ENCODE measurements at places on chromosomes 3 and 15. TPM values are rescaled to one million over a fixed set of nuclear protein-coding genes. Genes with fewer than 3 reads are reported as not detected.

The SI gene
- polyA plus RNA-seq: not detected

- DNase-seq: no peak
Observed at GRCh38 chr3:20326541-20326940, 140.5 kb upstream of the SGO1 start.

The LYZL4 gene
- polyA plus RNA-seq: not detected

The DGKG gene
- polyA plus RNA-seq: 10.2 TPM

The BMF gene
- 8.0 TPM for polyA plus RNA-seq

The AMT gene
- 22.2 TPM for polyA plus RNA-seq

- peak; percentile 78 for DNase-seq
Observed at GRCh38 chr3:84961521-84962255, 2.9 kb downstream of the CADM2 start.

DNA sequence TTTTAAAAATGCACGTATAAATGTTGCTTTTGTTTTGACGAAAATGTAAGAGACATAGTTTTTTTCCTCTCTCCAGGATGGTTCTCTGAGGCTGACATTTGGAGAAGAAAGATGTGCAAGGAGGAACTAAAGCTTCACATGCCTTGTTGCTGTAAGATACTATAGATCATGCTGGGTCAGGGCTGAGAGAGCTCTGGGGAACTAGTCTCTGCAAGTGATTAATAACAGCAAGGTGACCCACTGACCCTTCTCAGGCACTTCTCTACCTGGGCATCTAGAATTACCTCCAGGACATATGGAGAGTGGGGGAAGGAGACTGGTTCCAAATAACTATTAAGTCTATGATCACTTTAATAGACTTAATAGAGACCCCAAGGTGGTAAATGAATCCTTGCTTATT, 246.0 kb downstream of the KBTBD8 start:
- no peak for DNase-seq

DNA sequence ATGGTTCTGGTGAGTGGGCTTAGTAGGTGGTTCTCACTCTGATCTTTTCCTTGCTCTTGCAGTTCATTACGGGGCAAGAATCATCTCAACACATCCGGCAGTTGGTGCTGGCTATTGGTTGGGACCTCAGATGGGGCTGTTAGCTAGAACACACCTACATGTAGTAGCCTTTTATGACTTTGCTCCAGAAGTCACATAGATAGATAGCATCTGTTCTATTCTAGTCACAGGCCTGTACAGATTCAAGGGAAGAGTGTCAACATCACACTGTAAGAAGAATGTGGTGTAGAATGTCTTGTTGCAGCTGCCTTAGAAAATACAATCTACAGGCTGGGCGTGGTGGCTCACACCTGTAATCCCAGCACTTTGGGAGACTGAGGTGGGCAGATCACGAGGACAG, 15.1 kb downstream of the RAB5A start:
- no peak for DNase-seq

DNA sequence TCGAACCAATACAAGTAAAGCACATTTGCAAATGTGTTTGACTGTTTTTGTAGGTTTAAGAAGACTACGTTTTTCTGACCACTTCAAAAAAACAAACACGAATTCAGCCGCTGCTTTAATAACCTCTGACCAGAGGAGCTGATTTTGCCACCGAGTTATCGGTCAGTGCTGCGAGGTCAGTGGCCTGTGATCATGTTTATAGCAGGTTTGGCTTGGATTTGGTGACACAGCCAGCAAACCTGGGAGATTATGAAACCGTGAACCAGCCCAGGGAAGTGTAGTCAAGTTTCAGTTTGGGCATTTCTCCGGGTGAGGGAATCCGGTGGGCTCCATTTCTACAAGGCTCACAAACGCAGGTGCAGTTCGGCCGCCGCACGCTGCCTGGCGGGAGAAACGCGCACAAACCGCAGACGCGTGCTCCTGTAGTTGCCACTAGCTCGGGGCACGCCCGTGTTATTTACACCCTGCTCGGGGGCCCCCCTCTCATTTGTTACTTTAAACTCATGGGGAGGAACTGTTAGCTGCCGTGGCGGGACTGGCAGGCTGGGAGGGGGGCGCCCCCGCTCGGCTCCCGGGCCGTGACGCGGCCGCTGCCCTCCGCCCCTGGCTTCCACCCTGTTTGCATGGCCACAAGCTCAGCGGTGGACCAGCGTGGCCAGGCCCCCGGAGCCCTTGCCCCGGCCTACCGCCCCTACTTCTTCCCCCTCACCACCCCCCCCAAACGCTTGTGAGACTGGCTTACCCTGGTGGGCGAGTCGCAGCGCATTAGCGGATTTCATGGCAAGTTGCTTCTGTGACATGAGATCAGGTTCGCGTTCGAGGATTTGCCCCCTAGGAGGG, 13.6 kb upstream of the ONECUT1 start:
- peak; percentile 59 for DNase-seq

- DNase-seq: no peak
Observed at GRCh38 chr3:38349684-38350359, 3.2 kb downstream of the XYLB start.

GRCh38 chr3:123480428-123480827, 31.5 kb upstream of the ADCY5 start:
- no peak for DNase-seq

GRCh38 chr15:77417602-77418001, 2.3 kb downstream of the PEAK1 start:
- no peak for DNase-seq

The NEK4 gene
- 35.4 TPM for polyA plus RNA-seq

GRCh38 chr3:184228376-184229137, 828 bp upstream of the VWA5B2 start:
- no peak for DNase-seq

DNA sequence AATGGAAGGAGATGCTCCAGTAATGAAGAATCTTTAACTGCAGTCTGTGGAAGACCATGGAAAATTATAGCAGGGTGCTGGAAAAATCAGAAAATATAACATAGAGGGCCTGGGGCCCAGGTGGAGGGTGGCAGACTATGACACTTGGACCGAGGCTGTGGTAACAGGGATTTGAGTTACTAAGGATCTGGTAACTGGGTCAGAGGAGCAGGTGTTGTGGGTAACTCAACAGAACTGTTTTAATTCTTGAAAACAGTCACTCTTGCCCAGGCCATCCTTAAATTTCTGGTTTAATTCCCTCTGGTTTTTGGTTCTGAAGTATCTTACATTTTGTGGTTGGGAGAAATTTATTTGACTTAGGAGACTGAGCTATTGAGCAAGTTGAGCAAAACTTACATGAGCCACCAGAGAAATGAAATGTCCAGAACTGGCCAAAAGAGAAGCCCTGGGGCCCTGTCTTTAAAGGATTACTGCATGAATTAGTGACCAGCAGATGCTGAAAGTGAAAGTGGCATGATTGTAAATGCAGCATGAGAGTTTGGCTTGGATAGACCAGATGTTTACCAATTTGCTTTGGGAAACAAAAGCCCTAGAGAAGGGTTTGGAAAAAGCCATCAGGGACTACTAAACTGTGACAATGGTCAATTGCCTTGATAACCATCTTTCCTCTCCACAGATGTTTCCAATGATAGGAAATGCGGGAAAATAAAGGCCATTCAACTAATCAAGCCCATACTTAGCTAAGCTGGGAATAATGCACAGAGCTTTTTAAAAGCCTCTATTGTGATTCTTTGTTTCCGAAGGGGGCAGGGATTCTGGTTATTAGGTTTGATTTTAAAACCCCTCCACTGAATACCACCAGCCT, 374.9 kb upstream of the TGFBR2 start:
- no peak for DNase-seq

The ZNF620 gene
- polyA plus RNA-seq: 8.0 TPM

DNA sequence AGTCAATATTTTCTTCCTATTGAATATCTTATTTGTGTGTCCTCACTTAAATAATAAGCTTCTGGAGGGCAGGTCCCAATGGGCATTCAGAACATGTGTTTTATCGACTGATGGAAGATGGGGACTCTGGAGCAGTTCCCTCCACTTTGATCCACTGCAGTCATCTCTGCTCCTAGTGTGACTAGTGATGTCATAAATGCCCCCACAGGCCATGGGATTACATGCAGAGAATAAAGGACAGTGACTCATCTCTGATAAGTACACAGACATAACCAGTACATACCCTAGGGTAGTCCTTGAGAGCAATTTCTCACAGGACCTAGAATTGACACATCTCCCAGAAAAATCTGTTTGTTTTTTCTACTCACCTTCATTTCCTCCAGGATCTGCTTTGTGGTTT, 49.4 kb upstream of the FMN1 start:
- no peak for DNase-seq

GRCh38 chr3:190048932-190049441, 71.7 kb downstream of the P3H2 start:
- no peak for DNase-seq

- no peak for DNase-seq
Observed at GRCh38 chr3:112778353-112778948, 68.2 kb downstream of the CD200R1L start.

- no peak for DNase-seq
Observed at GRCh38 chr15:43515741-43516140, 1.7 kb upstream of the MAP1A start.

- no peak for DNase-seq
Observed at GRCh38 chr3:30073040-30073439, 533.4 kb upstream of the TGFBR2 start.

- DNase-seq: no peak
Observed at GRCh38 chr3:57803647-57804081, 47.6 kb downstream of the SLMAP start.

The PP2D1 gene
- polyA plus RNA-seq: 0.44 TPM

DNA sequence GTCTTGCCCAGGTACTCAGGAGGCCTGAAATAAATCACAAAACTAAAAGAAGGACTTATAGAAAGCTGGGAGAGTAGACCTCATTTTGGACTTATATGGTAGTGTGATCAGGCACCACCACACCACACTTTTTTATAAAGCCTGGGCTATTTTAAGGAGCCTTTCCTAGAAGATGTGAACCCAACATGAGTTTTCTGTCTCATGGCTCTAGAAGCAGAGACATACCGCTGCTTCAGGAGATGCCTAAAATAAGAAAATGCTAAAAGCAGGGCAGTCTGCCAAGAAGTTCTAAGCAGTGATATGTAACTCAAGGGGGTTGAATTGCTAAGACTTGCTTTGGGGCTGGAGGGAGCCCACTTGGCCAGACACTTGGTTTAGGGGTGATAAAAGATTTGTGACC, 49.6 kb downstream of the SUMF1 start:
- peak; percentile 32 for DNase-seq

- no peak for DNase-seq
Observed at GRCh38 chr15:29924750-29925149, 102.5 kb upstream of the TJP1 start.

The SV2B gene
- polyA plus RNA-seq: 15.2 TPM

- no peak for DNase-seq
Observed at GRCh38 chr3:71258116-71258515, 325.4 kb downstream of the FOXP1 start.

- no peak for DNase-seq
Observed at GRCh38 chr15:36978126-36978525, 122.2 kb downstream of the MEIS2 start.

DNA sequence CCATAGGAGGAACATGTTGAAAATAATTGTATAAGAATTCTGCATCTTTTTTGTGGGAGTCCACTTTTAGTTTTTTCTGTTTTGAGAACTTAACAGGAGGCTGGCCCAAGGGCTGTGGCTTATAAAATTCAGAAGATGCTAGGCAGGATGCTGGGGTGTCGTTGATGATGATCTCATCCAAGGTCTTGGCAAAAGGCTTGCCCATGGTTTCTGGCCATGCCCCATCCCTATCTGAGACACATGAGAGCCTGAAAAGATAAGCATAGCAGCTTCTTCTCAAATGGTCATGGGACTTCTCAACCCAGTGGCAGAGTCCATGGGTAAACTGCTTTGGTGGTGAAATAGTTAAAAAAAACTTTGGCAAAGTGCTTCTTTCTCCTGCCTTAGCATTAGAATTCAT, 35.2 kb downstream of the CMSS1 start:
- DNase-seq: no peak

The RASGRF1 gene
- polyA plus RNA-seq: 34.1 TPM

The TEX55 gene
- not detected for polyA plus RNA-seq

The ATG3 gene
- 62.6 TPM for polyA plus RNA-seq

The FAM131A gene
- 57.3 TPM for polyA plus RNA-seq

- DNase-seq: no peak
Observed at GRCh38 chr15:84814916-84815315, 2.2 kb upstream of the ALPK3 start.

The SOX2 gene
- 221 TPM for polyA plus RNA-seq

DNA sequence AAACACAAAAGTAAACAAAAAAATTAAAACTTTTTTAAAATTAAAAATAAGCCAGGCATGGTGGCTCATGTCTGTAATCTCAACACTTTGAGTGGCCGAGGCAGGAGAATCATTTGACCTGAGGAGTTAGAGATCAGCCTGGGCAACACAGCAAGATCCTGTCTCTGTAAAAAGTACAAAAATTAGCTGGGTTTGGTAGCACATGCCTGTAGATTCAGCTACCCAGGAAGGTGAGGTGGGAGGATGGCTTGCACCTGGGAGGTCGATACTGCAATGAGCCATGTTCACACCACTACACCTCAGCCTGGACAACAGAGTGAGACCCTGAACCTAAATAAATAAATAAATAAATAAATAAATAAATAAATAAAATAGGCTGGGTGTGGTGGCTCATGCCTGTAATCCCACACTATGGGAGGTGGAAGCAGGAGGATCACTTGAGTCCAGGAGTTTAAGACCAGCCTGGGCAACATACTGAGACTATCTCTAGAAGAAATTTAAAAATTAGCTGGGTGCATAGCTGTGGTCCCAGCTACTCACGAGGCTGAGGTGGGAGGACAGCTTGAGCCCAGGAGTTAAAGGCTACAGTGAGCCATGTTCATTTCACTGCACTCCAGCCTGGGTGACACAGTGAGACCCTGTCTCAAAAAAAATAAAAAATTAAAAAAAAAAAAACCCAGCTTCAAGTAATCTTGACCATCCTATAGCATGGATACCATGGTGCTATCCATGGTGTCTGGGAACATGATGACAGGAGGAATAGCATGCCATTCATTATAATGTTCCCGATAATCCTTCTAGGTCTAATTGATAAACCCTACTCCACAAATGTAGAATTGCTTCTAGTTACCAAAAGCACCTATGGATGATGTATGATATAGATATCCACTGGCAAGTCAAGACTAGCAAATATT, 4.2 kb downstream of the MYO5A start:
- DNase-seq: no peak

- no peak for DNase-seq
Observed at GRCh38 chr3:101631098-101631796, 45.7 kb downstream of the ZBTB11 start.

GRCh38 chr3:409011-409410, 212.4 kb downstream of the CHL1 start:
- no peak for DNase-seq
